ENCODE measurements at places on chromosomes 3 and 15.

DNA sequence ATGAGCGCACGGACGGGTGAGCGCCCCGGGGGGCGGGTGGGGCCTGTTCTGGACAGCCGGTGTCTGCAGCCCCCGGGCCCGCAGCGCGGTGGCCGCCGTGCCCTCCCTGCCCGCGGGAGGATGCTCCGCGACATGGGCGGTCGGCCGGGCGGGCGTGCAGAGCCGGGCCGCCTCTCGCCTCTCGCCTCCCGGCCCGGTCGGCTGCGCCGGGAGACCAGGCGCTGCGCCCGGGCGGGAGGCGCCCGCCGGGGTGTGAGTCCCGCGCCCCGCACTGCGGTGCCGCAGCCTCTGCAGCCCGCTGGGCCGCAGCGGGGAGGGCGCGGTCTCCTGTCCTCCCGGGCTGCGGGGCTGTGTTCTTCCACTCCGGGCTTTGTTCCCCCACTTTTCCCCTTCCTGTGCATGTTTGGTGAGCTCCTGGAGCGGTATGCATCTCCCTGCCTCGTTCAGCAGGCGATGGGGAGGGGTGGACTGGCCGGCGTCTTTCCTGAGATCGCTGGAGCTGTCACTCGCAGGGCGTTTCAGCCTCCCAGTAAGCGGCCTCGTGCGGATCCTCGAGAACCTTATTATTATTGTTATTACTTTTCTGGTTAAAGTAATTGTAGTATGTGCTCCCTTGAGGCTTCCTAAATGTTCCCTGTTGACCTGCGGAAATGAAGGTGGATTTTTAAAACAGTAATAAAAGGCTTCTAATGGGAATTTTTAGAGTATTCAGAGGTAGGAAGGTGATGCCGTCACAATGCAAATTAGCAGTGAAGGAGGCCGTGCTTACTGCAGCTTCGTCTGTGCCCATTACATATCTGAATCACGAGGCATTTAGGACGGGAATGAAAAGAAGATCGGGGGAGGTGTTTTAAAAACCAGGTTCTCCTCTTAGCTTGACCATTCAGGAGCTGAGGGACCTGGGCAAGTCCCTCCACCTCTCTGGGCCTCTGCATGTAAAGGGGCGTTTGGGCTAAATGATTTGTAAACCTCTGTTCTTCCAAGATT, 593 bp downstream of the TMOD2 start:
- DNase-seq: no peak

DNA sequence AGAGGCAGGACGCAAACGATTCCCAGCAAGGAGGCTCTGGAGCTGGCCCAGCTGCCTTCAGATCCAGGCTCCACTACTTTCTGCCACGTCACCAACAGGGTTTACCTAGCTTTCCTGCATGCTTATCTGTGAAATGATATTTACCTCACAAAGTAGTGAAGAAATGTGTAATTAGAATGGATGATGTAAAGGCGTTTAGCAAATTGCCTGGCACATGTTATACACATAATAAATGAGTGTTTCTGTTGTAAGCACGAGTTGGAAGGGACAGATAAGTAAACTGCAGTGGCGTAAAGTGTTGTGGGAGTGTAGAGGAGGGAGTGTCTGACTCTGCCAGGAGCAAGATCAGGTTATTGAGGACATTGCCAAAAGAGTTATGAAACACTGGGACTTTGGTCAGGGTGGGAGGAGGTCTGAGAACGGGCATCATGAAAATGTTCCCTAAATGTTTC, 3.5 kb upstream of the CHAC1 start:
- DNase-seq: no peak

GRCh38 chr3:150588027-150588830, 14.9 kb upstream of the SELENOT start:
- DNase-seq: no peak

DNA sequence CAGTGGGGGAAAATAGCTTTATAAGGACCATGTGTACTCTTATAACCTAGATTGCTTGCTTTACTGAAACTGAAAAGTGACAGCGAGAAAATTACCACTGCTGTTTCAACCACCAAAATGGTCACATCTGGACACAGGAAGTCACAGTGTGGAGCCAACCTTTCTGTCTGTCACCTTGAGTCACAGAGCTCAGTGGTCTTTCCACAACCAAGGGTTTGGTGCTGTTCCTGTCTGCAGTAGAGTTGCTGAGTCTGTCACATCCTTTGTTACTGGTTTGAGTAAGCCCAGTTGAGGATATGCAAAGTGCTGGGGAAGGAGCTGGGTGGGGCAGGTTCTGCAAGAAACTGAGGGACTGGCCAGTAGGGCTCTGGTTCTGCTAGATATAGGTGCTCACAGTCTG, 139.1 kb upstream of the EIF1B start:
- no peak for DNase-seq

DNA sequence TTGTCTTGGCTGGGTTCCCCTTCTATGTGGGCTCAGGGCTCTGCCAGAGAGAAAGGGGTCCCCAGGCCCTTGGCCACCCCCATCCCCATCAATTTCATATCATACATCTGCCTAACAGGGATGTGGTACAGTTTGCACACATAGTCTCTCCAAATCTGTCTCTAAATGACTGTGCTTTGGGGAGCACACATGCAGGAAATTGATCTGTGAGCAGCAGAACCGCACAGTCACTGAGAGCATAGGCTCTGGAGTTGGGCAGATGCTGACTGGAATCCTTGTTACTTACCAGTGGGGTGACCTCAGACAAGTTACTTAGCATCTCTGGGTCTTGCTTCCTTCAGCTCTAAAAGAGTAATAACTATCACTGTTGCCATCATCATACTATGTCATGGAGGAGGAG, 273.9 kb downstream of the ABHD5 start:
- no peak for DNase-seq

DNA sequence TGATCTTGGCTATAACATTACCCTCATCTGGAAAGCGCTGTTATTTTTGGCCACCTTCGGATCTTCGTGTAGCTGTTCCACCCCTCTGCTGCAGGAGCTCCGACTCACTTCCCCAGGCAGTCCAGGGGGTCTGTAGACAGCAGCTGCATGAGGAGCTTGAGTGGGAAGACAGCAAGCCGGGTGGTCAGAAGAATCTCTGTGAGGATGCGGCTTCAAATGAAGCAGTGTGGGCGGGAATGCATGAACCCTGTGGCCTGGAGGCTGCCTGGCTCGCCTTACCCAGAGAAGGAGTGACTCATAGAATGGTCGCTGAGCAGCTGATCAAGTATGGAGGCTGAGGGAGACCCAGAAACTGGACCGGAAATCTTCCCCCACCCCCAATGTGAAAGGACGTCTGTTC, 45.2 kb upstream of the NR2F2 start:
- DNase-seq: no peak

GRCh38 chr3:187521546-187521945, 148.6 kb downstream of the SST start:
- no peak for DNase-seq

GRCh38 chr3:61221759-61222362, 29.4 kb downstream of the FHIT start:
- DNase-seq: no peak

- no peak for DNase-seq
Measured at GRCh38 chr15:100187677-100188076, 154.1 kb downstream of the ADAMTS17 start.

- no peak for DNase-seq
Measured at GRCh38 chr3:115098354-115099073, 48.6 kb downstream of the ZBTB20 start.

- no peak for DNase-seq
Measured at GRCh38 chr15:96896766-96897165, 566.3 kb downstream of the NR2F2 start.

GRCh38 chr3:119346076-119346496, 51.9 kb downstream of the ARHGAP31 start:
- DNase-seq: no peak

DNA sequence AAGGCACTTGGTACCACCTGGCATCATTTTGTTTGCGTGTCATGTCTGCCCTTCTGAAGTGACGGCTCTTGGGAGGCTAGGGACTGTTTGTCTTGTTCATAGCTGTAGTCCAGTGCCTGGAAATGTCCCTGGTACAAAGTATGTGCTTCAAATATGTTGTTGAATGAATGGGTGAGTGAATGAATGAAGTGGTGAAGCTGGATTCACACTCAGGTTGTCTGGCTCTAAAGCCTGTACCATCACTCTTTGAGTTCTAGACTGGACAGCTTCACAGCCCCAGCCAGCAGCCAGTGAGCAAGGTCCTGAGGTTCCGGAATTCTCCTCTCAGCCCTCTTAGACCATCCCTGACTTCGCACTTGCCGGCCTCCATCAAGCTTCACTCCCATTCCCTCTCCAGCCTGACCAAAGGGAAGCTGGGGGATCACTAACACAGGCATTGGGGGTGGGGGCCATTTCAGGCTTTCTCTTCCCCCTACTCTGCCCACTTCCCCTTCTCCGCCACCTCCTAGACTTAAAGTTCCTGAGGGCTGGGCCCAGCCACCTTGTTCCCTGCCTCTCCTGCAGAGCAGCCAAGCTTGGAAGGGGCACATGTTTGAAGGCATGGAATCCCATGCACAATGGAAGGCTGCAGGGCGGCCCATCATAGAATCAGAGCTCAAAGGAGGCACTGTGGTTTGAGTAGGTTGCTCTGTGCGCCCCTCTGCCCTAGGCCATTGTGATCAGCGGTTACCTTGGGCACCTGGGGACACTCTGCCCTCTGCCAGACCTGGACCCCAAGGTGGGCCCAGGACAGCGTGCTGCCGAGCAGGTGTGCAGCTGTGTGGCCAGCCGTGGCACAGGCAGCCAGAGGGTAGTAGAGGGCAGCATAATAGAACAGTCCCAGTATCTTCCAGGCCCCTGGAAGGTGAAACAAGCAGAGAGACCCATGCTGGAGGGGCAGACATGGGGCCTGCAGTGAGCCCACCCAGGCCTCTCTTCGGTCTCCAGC, 7.7 kb downstream of the STRA6 start:
- DNase-seq: no peak

GRCh38 chr3:137013951-137014688, 56.3 kb downstream of the IL20RB start:
- DNase-seq: peak; percentile 79

DNA sequence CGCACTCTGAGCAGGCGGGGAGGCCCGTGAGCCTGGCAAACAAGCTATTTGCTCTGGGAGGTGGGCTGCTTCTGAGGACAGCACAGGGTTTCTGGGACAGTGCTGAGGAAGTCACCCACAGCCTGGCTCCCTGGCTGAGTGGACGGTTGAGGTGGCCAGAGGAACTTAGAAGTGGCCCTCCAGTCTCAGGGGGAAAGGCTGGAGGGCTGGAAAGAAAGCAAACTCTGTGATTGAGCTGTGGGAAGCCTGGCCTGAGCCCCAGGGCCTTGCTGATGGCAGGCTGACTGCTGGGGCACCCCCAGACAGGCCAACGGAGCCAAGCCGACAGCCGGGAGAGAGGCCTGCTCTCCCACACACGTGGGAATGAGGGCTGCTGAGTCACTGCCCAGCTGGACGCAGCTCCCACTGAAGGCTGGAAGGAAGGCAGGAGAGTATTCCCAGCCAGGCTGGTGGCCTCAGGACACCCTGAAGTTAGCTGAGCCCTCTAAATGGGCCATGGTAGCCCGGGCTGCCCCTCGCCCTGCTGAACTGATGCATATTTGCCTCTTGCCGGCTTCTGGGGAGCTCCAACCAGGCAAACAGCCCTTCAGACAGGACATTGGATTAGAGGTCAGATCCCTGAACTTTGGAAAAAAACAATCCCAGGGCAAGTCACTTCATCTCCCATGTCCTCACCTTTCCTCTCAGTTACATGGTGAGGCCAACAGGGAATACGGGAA, 98.0 kb upstream of the TLE3 start:
- DNase-seq: no peak

DNA sequence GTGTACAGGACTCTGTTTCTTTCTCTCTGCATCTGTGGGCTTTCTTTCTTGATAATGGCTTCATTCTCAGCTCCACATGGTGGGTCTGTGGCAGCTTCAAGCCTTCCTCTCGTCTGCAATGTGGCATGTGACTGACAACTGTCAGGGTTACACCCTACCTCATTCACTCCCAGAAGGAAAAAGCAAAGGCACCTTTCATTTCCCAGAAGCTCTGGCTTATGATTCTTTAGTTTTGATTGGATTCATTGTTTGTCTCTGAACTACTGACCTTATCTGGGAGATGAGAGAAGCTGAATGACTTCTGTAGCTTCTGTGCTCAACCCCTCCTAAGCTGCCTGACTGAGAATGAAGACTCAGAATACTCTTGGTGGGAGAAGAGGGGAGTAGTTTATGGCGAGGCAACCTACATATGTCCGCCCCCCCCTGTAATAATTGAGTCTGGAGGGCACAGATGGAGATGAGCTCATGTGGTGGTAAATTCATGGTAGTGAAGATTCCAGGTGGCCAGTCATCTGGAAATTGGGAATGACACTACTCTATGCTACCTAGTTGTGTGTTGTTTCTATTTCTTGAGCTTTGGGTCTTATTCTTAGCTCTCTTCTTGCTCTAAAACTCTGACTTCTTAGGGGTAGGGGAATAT, 38.4 kb downstream of the KCNAB1 start:
- DNase-seq: no peak

- DNase-seq: no peak
Measured at GRCh38 chr3:171183042-171183441, 156.5 kb upstream of the SLC2A2 start.

DNA sequence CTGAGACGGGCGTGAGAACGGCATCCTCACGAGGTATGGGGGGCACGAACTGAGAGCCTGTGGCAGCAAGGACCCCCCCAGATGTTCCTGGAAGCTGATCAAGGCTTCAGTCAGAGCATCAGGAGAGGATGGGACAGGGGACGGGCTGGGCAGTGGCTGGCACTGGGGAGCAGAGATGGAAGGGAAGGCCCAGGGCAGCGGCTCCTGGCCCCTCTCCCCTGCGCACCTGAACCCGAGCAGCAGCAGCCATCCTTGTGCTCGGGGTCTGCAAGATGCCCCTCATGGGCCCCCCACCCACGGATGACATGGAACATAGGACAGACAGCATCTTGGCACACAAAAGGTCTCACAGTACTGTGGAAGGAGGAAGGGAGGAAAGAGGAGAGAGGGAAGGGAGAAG, 51.3 kb downstream of the DHX30 start:
- no peak for DNase-seq

DNA sequence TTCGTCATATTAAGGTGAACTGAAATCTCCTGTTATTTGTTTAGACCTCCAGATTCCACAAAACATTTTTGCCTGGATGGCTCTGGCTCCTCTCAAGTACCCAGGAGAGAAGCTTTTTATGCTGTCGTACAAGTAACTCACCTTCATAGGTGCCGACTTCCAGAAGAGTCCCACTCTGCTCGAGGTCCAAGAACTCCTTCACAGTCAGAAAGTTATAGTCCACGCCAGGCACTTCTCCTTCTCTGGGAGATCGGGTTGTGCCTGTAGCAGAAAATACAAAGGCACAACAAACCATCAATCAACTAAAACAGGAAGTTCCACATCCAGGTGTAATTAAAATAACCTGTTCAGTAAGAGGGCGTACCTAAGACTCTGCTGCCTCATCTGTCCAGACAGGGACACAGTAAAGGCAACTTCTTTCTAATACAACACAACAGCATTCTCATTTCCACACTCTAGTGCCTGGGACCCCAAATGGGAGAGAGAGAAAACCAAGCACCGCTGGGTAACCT, 545.3 kb downstream of the MAGI1 start:
- DNase-seq: no peak

- DNase-seq: no peak
Measured at GRCh38 chr15:100880897-100881242, 1.2 kb downstream of the ALDH1A3 start.

Data from activated gamma-delta T cell treated with anti-CD3 and anti-CD28 coated beads, Interleukin-2, amount 50 U/mL, for 16 hours (primary cell).